ENCODE measurements at places on chromosomes 16 and 17. TPM values are rescaled to one million over a fixed set of nuclear protein-coding genes. Genes with fewer than 3 reads are reported as not detected.

Gene SOST
- total RNA-seq = not detected

Gene EFCAB13
- total RNA-seq = 1.0 TPM

Gene MT1H
- total RNA-seq = not detected

Gene OR2C1
- not detected for total RNA-seq

Gene MMP2
- 1.4 TPM for total RNA-seq

Gene KRTAP4-3
- total RNA-seq = not detected

Gene CCL18
- total RNA-seq = not detected

Gene SF3B3
- 546 TPM for total RNA-seq

Gene TBC1D3C
- total RNA-seq = not detected

Gene MYLK3
- total RNA-seq = 10.7 TPM

Gene TMEM114
- total RNA-seq = not detected

Gene TMEM106A
- 0.40 TPM for total RNA-seq

Gene RILP
- 45.4 TPM for total RNA-seq

Gene FAM171A2
- total RNA-seq = 8.6 TPM

Gene HASPIN
- 13.5 TPM for total RNA-seq

Gene NTHL1
- total RNA-seq = 54.2 TPM

Gene HOXB9
- 146 TPM for total RNA-seq

Gene TP53TG3B
- total RNA-seq = 0.66 TPM

Gene NTN1
- 0.02 TPM for total RNA-seq

Gene CLEC3A
- not detected for total RNA-seq

Gene DPEP3
- total RNA-seq = not detected

Gene ZG16
- total RNA-seq = 0.04 TPM

Gene TBC1D3B
- total RNA-seq = 0.60 TPM

Gene NOD2
- total RNA-seq = not detected

Gene FTO
- 25.5 TPM for total RNA-seq

Gene MYOCD
- total RNA-seq = not detected

Gene KCNJ16
- total RNA-seq = not detected

Gene PYY
- total RNA-seq = not detected

Gene GFAP
- total RNA-seq = 1.4 TPM

Gene ADAM11
- 0.18 TPM for total RNA-seq

Gene TBC1D3H
- total RNA-seq = not detected

Gene MYH1
- total RNA-seq = not detected

Gene CIBAR2
- not detected for total RNA-seq

Gene DNAH17
- total RNA-seq = not detected

Gene RDM1
- 5.7 TPM for total RNA-seq

Gene C17orf113
- total RNA-seq = 1.1 TPM

Gene WSCD1
- not detected for total RNA-seq

Gene ADGRG3
- total RNA-seq = 0.09 TPM

Gene CRISPLD2
- 0.22 TPM for total RNA-seq

Gene CLDN9
- total RNA-seq = 0.44 TPM

Gene LGALS9B
- total RNA-seq = not detected

Gene GPR142
- total RNA-seq = not detected

Gene HSPB9
- 0.11 TPM for total RNA-seq

Gene HNF1B
- not detected for total RNA-seq

Gene ITGAD
- not detected for total RNA-seq

Gene NXPH3
- 0.13 TPM for total RNA-seq

Measured in K562 (cell line).